Uterus (tissue), 4 donors: ENCODE measurements at places on chromosomes 5 and 9. TPM values are rescaled to one million over a fixed set of nuclear protein-coding genes. Genes with fewer than 3 reads are reported as not detected.

DNA sequence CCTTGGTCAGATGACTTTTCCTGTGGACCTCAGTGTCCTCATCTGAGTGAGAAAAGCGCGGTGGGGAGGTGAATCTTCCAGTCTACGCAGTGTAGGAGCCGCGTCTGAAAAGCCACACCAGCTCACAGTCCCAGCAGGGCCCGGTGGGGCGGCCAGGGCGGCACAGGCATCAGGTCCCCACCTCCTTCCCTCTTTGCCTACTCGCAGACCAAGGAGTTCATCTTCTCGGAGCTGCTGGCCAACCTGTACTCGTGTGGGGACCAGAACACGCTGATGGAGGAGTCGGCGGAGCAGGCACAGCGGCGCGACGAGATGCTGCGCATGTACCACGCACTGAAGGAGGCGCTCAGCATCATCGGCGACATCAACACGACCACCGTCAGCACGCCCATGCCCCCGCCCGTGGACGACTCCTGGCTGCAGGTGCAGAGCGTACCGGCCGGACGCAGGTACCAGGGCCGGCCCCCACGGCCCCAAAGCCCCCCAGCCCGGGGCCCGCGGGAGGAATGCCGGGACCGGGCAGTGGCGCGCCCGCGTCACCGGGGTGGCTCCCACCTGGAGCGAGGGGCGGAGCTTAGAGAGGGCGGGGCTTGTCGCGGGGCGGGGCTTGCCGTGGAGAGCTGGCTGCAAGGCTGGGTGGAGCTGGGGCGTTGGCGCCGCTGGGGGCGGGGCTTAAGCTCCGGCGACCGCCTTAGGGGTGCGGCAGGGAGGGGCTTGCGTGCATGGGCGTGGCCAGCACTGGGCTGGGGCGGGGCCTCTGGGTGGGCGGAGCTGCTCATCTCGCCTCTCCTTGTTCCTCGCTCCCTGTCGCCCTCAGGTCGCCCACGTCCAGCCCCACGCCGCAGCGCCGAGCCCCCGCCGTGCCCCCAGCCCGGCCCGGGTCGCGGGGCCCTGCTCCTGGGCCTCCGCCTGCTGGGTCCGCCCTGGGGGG is 25.6 kb downstream of the GOLGA2 start:
- peak; percentile 65 for DNase-seq

DNA sequence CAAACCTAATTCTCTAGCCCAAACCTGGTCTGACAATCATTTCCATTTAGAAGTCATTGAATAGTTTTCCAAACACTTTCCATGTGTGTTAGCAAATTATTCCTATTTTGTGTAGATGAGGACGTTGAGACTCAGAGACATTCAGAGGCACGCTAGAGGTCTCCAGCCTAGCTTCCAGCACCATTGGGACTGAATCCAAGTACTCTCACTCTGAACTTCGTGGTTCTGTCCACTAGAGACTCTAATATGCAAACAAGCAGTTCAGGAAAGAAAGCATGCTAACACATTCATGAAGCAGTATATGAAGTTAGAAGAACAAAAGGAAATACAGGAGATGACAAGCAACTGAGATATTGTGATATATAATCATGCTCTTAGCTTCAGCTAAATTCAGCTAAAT is 354.8 kb downstream of the NTRK2 start:
- DNase-seq, result no peak

DNA sequence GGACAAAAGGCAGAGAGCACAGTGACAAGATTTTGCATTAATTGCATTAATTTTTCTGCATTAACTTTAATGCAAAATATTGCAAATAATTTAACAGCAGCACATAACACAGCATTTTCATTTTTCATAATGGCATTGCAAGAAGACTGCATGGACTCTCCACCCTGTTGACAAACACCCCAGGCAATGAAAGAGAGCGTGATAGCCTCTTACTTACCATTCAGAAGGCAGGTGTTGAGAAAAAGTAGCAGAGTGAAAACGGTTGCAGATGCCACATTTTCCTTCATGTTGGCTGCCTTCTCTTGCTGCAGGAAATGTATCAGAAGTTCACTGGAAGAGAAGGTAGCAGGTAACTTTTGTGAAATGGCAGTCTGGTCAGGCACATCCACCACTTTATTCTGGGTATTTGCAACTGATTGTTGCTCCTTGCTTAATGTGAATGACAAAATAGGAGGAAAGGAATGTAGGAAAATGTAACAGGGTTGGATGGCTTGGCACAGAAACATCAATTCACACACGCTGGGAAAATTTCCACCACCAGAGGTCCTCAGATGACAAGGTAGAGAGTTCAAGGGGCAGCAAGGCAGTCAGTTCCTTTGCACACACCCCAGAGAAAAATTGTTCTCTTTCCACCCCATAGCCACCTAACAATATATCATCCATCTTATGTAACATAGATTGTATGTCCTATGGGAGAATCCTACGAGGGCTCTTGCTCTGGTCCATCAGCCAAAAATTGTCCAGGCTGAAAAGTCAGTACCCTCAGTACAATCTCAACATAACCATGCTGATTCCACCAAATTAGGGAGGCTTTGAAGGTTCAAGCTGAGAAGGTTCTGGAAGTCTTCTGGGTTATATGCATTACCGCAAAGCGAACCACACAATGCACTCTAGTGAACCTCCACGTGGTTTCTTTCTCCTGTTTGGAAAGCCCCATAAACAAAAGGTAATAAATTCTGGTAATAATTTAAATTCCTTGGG is 41.9 kb upstream of the AGXT2 start:
- DNase-seq, result peak; percentile 57

DNA sequence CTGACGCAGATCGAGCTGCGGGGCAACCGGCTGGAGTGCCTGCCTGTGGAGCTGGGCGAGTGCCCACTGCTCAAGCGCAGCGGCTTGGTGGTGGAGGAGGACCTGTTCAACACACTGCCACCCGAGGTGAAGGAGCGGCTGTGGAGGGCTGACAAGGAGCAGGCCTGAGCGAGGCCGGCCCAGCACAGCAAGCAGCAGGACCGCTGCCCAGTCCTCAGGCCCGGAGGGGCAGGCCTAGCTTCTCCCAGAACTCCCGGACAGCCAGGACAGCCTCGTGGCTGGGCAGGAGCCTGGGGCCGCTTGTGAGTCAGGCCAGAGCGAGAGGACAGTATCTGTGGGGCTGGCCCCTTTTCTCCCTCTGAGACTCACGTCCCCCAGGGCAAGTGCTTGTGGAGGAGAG is 4.6 kb upstream of the PHYHD1 start:
- DNase-seq, result peak; percentile 64

The PRLR gene
- total RNA-seq, result 80.6 TPM
